Esophagus muscularis mucosa (tissue), 4 donors: ENCODE measurements at places on chromosomes 2 and 18. TPM values are rescaled to one million over a fixed set of nuclear protein-coding genes. Genes with fewer than 3 reads are reported as not detected.

DNA sequence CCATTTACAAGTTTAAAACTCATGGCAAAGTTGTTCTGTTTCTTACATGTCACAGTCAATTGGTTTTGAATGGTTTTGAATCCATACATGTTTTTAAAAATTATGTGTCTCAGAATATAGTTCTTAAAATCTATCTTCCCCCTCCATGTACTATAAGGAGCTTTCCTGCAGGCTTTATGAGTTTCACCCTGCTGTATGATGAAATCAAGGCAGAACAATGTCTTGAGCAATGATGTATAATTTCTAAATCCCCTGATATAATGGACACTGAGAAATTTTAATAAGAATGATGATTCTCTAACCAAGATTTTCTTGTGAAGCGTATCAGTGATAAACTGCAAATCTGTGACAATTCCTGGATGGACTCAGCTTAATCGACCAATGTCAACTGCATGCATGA is 10.6 kb upstream of the ZNF516 start:
- no peak for DNase-seq

GRCh38 chr2:211457325-211457724 is 900.9 kb downstream of the CPS1 start:
- DNase-seq: no peak

DNA sequence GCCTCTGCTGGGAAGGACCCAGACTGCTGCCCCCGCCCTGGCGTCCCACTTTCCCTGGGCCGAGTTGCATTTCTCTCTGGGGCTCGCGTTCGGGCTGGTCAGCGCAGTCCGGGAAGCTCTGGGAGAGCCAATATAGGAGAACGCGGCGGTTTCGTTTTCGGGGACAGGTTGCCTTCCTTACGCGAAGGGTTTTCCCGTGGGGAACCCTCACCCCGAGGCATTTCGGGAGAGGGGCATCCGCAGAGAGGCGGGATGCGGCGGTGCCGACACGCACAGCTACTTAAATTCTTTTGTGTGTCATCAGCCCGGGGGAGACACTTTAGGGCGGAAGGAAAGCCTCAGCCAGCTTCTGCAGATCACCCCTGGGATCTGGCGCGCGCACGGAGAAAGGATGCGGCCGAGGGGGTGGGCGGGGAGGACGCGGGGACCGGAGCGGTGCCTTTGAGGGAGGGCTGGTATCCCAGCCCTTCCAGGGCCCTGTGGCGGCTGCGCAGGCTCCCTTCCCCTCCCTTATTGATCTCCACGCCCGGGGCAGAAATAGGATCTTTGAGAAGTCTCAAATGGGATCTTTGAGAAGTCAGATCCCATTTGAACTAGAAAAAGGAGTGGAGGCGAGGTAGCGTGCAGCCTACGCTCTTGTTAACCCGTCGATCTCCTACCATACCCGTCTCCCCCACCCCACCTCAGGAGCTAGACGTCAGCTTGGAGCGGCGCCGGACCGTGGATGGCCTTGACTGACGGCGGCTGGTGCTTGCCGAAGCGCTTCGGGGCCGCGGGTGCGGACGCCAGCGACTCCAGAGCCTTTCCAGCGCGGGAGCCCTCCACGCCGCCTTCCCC is 1.2 kb downstream of the GATA6 start:
- peak; percentile 92 for DNase-seq

- no peak for DNase-seq
Measured at GRCh38 chr2:141889788-141890187, 241.0 kb downstream of the LRP1B start.

GRCh38 chr18:70442933-70443332 is 154.1 kb downstream of the SOCS6 start:
- DNase-seq: no peak

Gene LOXHD1
- total RNA-seq: 0.50 TPM

DNA sequence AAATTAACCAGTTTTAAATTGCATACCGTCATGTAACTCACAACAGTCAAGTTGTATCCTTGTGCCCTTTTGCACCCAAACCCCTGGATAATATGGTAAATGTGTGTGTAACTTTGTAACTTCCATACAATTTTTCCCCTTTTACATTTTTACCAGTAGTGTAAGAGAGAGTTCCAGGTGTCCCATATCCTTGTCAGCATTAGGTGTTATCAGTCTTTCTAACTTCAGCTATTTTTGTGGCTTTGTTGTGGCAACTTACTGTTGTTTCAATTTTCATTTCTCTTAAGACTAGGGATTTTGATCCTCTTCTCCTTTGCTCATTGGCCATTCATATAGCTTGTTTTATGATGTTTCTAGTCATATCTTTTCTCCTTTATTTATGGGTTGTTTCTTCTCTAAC is 94.6 kb downstream of the LCLAT1 start:
- DNase-seq: no peak

Gene FOXI3
- total RNA-seq: not detected

Gene BMPR2
- total RNA-seq: 54.8 TPM

- no peak for DNase-seq
Measured at GRCh38 chr2:152475982-152476381, 141.0 kb downstream of the FMNL2 start.

Gene CSRNP3
- total RNA-seq: 4.4 TPM

GRCh38 chr2:7020059-7020458 is 102.8 kb downstream of the RNF144A start:
- no peak for DNase-seq

- no peak for DNase-seq
Measured at GRCh38 chr2:151771599-151772358, 37.5 kb upstream of the NEB start.

DNA sequence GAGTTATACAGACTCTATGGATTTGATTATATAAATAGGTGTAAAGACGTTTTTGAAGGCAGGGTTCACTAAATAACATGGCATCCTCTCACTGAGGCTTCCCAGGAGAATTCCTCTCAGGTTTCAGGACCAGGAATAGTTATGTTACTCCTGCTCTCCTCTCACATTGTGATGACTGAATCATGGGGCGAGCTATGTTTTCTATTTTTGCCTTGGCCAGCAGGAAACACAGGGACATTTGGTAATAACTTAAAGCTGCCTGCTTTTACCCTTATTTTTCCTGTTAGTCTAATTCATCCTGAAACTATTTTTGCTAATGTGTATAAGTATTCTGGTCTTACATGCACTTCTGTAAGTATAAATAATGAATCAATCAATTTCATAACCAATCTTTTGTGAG is 115.3 kb upstream of the ITGB6 start:
- DNase-seq: no peak

GRCh38 chr2:10704034-10704594 is 14.3 kb upstream of the NOL10 start:
- no peak for DNase-seq

GRCh38 chr18:52979892-52980291 is 639.9 kb downstream of the DCC start:
- DNase-seq: no peak

Gene SIGLEC15
- total RNA-seq: not detected

Gene RTP5
- total RNA-seq: not detected

- DNase-seq: no peak
Measured at GRCh38 chr2:133483181-133483580, 85.1 kb downstream of the NCKAP5 start.

Gene RMC1
- 30.3 TPM for total RNA-seq

DNA sequence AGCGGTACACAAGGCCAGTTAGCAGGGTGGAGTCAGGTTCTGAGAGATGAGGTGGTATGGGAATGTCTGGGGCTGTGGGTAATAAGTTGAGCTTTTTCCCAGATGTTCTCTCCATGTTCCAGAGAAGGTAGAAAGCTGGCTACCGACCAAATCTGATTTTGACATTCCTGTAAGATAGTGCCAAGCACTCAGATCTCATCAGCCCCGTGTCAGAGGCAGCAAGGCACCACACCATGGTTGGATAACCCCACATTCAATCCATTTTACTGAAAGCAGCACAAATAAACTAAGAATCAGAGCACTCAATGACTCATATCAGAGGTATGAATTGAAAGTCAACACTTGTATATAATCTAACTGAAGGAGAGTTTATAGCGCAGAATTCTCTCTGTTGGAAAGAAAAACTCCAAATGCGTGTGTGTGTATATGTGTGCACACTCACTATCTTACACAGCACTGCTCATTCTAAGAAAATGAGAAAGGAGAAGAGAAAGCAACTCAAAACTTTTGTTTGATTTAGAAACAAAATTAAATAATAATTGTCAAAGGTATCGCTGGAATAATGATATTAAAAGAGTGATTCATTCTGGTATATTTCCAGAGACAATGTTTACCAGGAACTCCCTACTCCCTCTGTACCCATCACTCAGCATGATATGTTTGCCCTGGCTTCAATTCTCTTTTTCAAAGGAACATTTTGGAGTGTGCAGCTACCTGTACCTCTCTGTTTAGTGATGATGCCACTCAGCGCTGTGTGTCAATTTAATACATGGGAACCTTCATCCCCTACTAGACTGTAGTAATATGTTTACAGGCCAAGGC is 375.1 kb upstream of the ID2 start:
- no peak for DNase-seq

DNA sequence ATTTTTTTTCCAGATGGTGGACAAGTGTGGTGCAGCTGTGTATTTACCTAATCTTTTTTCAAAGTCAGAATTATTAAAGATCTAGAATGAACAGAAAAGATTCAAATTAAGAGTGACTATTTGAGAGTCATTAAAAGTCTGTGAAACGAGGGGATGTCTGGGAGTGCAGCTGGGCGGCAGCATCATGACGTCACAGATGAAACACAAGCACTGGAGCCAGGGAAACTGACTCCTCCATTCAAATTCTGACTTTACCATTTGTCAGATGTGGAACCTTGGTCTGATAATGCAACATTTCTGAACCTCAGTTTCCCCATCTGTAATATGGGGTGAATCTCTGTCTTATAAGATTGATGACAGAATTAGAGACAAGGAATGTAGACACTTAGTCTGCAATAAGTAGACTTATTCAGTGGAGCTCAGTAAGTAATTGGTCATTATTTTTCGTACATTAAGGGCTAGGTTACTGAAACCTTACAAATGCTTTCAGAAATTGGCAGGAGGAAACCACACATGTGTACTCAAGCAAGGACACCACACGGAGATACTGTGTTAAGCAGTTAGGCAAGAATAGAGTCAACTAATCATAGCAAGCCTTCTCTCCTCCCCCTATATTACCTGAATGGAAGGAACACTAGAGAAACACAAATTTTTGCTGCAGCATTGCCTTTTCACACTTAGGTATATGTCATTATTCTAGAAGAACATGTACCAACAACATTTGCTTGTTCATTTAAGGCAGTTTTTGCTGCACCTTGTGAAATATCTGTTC is 27.8 kb upstream of the CXXC1 start:
- no peak for DNase-seq

- no peak for DNase-seq
Measured at GRCh38 chr18:70454704-70455322, 166.0 kb downstream of the SOCS6 start.

GRCh38 chr18:9931678-9932077 is 17.9 kb downstream of the VAPA start:
- no peak for DNase-seq

Gene AFF3
- 65.2 TPM for total RNA-seq

Gene TAF4B
- 5.2 TPM for total RNA-seq
